ENCODE measurements at places on chromosomes 6 and 20.

DNA sequence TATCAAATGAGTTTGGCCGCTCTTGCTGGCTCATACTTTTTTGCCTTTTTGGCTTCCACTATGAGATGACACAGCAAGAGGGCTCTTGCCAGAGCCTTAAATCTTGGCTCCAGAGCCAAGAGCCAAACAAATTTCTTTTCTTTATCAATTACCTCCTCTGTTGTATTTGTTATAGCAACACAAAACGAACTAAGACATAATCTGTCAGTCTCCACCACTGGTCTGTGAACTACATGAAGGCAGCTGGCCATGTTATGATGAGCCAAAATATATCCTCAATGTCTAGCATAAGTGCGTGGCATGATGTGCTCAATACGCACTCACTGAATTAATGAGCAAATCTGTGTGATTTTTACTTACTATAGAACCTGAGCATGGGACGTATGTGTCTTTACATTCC, 220.0 kb upstream of the ZNF217 start:
- H3K4me1 ChIP-seq, result no peaks in the 10 kb centered on the region
- H3K27ac ChIP-seq, result no peak overlapping the region
- H3K4me3 ChIP-seq, result no peak overlapping the region
- no peak for DNase-seq
- H3K36me3 ChIP-seq, result no peaks in the 10 kb centered on the region

GRCh38 chr20:60332523-60332922, 374.3 kb downstream of the CDH26 start:
- DNase-seq, result no peak
- no peak overlapping the region for H3K4me3 ChIP-seq
- H3K27ac ChIP-seq, result no peak overlapping the region
- no peaks in the 10 kb centered on the region for H3K36me3 ChIP-seq
- no peaks in the 10 kb centered on the region for H3K4me1 ChIP-seq
- H3K27me3 ChIP-seq, result no peaks in the 10 kb centered on the region

- H3K36me3 ChIP-seq, result no peaks in the 10 kb centered on the region
- no peaks in the 10 kb centered on the region for H3K4me1 ChIP-seq
- H3K27ac ChIP-seq, result no peak overlapping the region
Observed at GRCh38 chr6:87753131-87753685, 51.2 kb upstream of the AKIRIN2 start.

- no peaks in the 10 kb centered on the region for H3K36me3 ChIP-seq
- no peak overlapping the region for H3K4me3 ChIP-seq
- no peak for DNase-seq
- no peaks in the 10 kb centered on the region for H3K4me1 ChIP-seq
Observed at GRCh38 chr20:41870869-41871462, 252.8 kb upstream of the CHD6 start.

- H3K27ac ChIP-seq, result peak overlapping the region; percentile 68
- no peak overlapping the region for H3K4me3 ChIP-seq
- H3K27me3 ChIP-seq, result no peaks in the 10 kb centered on the region
Observed at GRCh38 chr20:4088766-4089165, 73.4 kb upstream of the RNF24 start.

DNA sequence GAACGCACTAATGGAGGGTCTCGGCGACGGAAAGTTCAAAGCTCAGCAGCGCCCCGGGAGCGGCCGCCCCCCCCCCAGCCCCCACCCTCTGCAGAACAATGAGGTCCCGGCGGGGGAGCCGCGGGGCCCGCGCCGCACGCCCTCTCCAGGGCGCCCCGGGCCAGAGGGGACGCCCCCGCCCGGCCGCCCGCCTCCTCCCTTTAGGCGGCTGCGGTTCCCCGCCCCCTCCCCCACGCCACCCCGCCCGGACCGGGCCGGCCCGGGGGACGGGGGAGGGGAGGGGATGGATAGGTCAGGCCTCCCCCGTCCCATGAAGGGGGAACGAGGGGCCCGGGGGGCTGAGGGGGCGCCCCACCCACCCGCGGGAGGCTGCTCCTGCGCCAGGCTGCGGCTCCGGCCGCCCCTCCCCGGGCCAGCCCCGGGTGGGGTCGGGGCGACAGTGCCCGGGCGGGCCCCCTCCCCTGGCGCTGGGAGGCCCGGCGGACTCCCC, 1.5 kb downstream of the NOL4L start:
- H3K27me3 ChIP-seq, result no peaks in the 10 kb centered on the region
- H3K4me1 ChIP-seq, result no peaks in the 10 kb centered on the region
- no peaks in the 10 kb centered on the region for H3K36me3 ChIP-seq
- no peak overlapping the region for H3K27ac ChIP-seq
- peak overlapping the region; percentile 82 for H3K4me3 ChIP-seq

GRCh38 chr6:70222439-70222749, 80.5 kb downstream of the COL9A1 start:
- H3K4me1 ChIP-seq, result no peaks in the 10 kb centered on the region
- DNase-seq, result no peak
- no peak overlapping the region for H3K27ac ChIP-seq
- no peaks in the 10 kb centered on the region for H3K27me3 ChIP-seq
- H3K4me3 ChIP-seq, result no peak overlapping the region

GRCh38 chr6:147298461-147298860, 94.2 kb downstream of the STXBP5 start:
- no peaks in the 10 kb centered on the region for H3K4me1 ChIP-seq
- no peak for DNase-seq
- H3K27ac ChIP-seq, result no peak overlapping the region
- H3K36me3 ChIP-seq, result peaks cover 12% of the 10 kb centered on the region
- no peak overlapping the region for H3K4me3 ChIP-seq

Measured in thoracic aorta (tissue), 2 donors.